ENCODE measurements at places on chromosomes 6 and 20. TPM values are rescaled to one million over a fixed set of nuclear protein-coding genes. Genes with fewer than 3 reads are reported as not detected.

GRCh38 chr6:136347847-136348246 is 58.2 kb upstream of the BCLAF1 start:
- no peak for DNase-seq

GRCh38 chr6:90925726-90926125 is 338.9 kb upstream of the MAP3K7 start:
- DNase-seq: no peak

GRCh38 chr6:82396964-82397751 is 33.5 kb downstream of the TPBG start:
- DNase-seq: no peak

GRCh38 chr20:33945391-33946081 is 48.2 kb upstream of the RALY start:
- no peak for DNase-seq

MTRF1L gene
- total RNA-seq: 27.1 TPM

TNNC2 gene
- not detected for total RNA-seq

OR2J3 gene
- not detected for total RNA-seq

LY6G6F gene
- not detected for total RNA-seq

Measured in pulmonary artery endothelial cell (primary cell).